ENCODE measurements at places on chromosomes 4 and X.
A peak's percentile ranks its signal among the peaks of the same experiment; 100 is the strongest.

DNA sequence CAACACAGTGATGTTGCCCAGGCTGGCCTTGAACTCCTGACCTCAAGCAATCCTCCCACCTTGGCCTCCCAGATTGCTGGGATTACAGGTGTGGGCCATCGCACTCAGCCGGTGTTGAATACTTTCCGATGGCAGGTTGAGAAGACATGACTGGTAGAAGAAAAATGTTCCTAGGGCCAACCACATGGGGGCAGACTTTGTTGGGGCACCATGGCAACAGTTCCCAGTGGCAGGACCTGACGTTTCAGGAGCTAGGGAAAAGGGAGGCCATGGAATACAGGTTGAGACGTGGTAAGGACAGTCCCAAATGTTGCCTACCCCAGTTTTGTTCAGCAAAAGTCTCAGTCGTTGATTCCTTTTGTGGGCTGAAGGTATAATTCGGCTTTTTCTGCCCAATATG is 134.6 kb downstream of the ASMT start:
- no peak for DNase-seq

- no peak for DNase-seq
These were observed 75.9 kb upstream of the CAMK2D start for GRCh38 chr4:113837397-113837796.

DNA sequence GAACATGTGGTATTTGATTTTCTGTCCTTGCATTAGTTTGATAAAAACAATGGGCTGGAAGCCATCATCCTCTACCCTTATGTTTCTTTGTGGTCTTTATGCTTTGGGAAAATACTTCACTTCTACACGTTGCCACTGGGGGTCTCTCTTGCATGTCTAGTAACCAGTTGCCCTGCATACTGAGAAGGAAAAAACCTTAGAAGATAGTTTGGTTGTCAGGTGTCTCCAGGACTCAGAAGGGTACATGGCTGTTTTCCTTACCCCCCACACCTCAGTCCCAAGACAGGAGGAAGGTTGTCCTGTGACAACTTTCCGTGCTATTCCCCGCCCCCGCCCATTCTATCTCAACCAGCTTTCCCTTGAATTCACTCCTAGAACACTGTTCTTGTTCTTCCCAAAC is 62.1 kb upstream of the LANCL3 start:
- DNase-seq, result peak; percentile 22

DNA sequence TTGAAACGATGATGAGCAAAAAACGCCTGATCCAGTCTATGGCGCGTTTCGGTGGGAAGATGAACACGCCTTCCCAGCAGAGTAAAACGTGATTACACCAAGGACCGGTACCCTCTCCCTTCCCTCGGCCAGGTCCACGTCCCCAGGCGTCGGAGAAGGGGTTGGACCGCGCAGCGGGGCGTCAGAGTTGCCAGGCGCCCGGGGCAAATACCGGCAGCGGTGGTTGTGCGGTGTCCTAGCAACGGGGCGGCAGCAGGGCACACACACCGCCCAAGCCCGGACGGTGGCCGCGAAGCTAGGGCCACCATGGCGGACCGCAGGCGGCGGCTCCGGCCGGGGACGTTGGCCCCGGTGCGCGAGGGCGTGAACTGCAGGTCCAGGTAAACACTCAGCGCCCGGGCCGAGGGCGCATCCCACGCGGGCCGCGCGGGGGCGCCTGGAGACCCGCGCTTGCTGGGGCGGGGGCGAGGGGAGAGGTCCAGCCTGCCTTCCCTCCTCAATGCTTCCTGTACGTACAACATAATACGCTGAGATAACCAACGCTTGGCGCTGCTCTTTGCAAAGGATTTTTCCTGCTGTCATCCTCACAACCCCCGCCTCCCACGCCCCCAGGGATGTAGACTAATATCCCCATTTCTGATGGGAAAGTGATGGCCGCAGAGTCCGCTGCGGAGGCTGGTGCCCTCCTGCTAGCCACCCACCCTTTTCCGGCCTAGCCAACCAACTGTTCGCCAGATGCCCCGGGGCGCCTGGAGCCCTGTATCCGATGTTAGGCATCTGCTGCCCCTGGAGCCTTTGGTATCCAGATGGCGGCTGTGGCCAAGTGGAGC is at the start of gene FAM47E:
Gene FAM47E, plus strand, starts transcription at position 281 of the 830 bp plus-strand sequence. Its CDS starts 26 bp downstream, at position 307.
- peak; percentile 42 for DNase-seq

DNA sequence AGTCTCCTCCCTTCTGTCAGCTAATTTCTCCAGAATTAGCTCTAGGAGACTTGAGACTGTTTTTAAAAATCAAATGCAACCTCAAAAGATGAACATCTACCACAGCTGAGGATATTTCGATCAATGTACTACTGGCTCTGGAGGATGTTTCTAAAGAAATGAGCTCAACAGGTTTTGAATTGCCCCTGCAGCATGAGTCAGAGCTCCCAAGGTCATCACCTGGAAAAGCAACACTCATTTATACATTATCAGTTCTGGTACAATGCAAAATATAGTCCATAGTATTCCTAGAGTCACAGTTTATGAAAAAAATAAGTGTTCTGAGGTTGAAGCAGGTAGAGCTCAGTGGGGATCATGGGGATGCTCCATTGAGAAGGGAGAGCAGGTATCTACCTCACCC is 50.8 kb upstream of the MCF2 start:
- no peak for DNase-seq

DNA sequence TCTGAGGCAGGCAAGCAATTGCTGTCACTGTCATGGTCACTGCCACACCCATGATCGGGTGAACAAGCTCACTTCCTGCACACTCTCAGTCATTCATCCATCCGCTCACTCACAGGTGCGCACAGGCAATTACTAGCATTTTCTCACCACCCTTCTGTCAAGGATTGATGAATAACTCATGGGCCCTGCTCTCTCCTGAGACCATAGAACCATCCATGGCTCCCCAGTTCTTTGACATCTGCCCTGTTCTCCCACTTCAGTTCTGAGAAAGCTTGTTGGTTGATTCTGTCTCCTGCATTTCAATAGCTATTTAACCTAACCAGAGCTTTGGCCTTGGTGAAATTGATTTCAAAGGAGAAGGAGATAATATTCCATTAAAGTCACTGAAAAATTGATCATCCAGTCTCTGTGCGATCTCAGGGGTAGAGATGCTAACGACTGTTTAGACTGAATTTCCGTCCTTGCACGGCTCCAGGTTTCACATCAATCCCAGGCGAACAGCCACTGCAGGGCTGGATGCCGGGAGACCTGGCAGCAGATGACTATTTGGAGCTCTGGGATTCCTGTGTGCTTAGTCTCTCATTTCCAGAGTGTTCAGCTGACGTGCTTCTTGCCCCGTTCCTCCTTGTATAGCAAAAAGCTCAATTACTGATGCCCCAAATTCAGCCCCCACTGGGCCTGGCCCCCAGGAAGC is 36.9 kb upstream of the ADRA2C start:
- DNase-seq, result peak; percentile 8

DNA sequence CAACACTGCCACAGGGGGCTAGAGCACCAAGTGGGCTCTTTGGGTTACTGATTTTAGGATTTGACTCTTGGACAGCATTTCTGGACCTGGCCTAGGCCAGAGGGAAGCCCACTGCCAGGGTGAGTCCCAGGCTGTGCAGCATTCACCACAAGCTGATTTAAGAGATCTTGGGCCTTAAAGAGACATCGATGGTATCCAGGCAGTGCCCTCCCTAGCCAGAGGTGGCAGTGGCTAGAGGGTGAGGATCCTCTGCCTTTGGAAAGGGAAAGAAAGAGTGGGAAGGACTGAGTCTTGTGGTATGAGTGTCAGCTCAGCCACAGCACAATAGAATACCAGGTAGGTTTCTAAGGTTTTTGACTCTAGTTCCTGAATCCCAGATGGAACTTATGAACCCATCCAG is 613.9 kb downstream of the FAT4 start:
- no peak for DNase-seq

DNA sequence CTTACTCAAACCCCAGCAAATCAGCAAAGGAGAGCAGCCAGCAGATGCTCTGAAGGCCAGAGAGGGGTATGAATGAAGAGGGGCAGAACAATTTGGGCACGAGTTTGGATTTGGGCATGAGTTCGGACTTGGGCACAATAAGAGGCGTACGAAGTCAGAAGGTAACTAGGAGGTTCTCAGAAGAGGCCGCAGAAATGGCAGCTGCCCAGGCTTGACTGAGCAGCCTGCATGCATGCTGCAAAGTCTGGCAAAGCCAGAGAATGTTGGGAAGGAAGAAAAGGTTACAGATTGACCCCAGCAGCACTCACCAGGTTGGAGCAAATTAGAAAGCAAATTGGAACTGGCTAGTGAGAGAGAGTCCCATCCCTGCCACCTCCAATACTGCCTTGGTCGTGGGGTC is 15.2 kb downstream of the CCDC149 start:
- no peak for DNase-seq

GRCh38 chr4:101145021-101145420 is 202.3 kb downstream of the PPP3CA start:
- no peak for DNase-seq

DNA sequence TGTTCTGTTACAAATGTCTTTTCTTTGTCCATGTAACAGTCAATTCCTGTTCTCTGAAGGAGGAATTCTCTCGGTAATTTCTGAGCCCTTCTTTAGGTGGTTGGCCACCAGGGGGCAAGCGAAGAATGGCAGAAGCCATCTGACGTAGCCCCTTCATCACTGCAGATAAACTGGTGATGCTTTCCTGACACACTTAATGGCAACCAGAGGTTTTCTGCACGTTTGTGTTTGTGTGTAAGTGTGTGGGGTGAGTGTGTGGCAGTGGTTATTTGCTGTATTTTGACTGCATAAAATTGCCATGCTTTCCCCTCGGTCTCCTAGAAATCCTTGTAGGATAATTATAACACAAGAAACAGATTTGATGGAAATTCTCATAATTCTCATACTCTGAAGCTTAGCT is 64.8 kb upstream of the STOX2 start:
- peak; percentile 77 for DNase-seq

- no peak for DNase-seq
These were observed 59.1 kb downstream of the SORBS2 start for GRCh38 chr4:185752872-185753271.

Data from NCI-H1694 treated with DMSO at 0.1 percent for 48 hours (cell line).